ENCODE measurements at places on chromosomes 4 and X.

- no peak for DNase-seq
These were observed 265.5 kb upstream of the FTHL17 start for GRCh38 chrX:31337332-31337731.

DNA sequence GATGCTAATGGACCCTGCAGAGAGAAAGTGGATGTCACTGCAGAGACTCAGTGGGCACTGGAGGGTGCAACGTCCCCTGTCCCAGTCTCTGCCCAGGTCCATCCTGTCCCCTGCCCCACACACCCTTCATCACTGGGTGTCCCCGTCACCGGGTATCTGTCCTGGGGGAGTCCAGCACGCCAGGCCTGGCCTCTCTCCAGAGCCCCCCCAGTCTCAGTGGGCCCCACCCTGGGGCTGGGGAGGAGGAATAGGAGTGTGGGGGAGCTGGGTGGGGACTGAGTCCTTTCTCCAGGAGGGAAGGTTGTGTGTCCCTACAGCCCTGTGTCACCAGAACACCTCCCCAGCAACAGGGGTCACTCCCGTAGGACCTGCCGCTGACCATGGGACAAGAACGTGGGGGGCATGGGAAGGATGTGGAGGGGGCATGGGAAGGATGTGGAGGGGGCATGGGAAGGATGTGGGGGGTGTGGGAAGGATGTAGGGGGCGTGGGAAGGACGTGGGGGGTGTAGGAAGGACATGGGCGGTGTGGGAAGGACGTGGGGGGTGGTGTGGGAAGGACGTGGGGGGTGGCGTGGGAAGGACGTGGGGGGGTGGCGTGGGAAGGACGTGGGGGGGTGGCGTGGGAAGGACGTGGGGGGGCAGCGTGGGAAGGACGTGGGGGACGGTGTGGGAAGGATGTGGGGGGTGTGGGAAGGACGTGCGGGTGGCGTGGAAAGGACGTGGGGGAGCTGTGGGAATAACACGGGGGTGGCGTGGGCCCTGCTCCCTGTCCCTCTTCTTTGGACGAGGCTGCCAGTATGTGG is 21.0 kb upstream of the SPON2 start:
- DNase-seq, result peak; percentile 5

- DNase-seq, result no peak
These were observed 126.0 kb downstream of the PPP3CA start for GRCh38 chr4:101221294-101221693.

GRCh38 chr4:99642725-99643489 is 14.7 kb downstream of the C4orf54 start:
- no peak for DNase-seq

GRCh38 chrX:49884290-49884862 is 5.1 kb downstream of the USP27X start:
- peak; percentile 33 for DNase-seq

DNA sequence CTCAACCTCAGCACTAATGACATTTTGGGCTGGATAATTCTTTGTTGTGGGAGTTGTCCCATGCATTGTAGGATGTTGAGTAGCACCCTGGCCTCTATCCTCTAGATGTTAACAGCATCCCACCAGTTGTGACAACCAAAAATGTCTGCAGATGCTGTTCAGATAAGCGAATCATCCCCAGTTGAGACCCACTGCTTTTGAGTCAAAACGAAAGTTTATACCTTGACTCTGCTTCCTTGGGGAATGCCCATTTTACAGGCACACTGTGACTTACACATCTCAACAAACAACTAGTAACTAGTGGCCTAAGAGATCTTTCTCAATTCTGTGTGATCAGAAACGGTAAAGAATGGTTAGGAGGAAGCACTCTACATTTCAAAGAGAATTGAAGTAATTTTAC is 37.0 kb downstream of the SEPSECS start:
- no peak for DNase-seq

GRCh38 chrX:113726009-113726408 is 857.9 kb upstream of the HTR2C start:
- no peak for DNase-seq

- DNase-seq, result peak; percentile 70
These were observed 78.0 kb upstream of the DRD5 start for GRCh38 chr4:9703391-9703790.

GRCh38 chr4:132809298-132810032 is 339.6 kb upstream of the PCDH10 start:
- peak; percentile 29 for DNase-seq

DNA sequence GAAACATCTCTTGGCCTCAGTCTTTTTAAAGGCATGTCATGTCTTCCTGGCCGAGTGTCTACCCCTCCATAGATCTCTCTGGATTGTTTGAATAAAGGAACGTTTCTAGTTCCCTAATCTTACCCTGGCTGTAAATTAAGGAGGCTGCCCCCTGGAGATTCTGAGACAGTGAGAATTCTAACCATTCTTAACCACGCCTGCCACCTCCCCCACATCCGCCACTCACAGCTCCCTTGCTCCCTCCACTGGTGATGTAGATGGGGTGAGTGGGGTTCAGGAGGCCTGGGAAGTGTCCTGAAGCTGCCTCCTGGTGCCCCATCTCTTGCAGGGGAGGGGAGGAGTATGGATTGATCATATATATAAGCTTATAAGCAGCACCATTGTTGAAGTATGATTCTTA is 48.0 kb upstream of the TRIM2 start:
- peak; percentile 49 for DNase-seq

DNA sequence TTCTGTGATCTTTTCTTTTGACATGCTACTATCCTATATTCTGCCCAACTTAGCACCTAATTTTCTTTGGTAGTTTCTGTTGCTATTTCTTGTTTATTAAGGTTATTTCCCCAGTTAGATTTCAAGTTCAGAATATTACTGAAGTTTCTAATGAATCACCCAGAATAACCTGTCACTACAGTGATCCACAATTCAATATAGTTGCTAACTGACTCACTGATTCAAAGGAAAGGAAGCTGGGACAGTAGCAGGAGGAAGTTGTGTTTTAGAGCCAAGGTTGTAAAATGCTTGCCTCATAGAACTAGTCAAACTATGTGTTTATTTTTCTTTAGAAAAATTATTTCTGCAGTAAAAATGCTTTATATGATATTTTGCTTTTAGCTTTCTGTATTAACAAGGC is 37.4 kb downstream of the PAK3 start:
- DNase-seq, result no peak

- DNase-seq, result no peak
These were observed 144.8 kb downstream of the PAPSS1 start for GRCh38 chr4:107575243-107575642.

GRCh38 chr4:88747351-88747750 is 49.7 kb upstream of the NAP1L5 start:
- DNase-seq, result no peak

DNA sequence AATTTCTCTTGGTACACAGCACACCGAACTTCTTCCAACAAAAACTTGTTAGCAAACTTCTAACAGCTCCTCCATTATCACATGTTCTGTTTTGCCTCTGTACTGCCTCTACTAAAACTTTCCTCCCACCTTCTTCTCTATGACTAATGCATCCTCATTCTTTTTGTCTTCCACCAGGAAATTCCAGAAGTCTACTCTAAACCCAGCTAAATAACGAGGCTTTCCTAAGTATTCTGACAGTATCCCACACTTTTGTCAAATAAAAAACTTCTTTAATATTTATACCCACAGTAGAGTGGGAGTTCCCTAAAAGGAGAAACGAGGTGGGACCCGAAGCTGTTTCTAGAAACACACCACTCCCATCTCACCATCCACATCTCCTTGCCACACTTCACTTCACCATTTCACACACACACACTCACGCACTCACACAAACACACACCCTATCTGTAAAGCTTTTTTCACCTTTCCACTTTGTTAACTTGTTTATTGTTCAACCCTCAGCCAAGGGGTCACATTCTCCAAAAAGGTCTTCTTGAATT is 280.3 kb downstream of the ARAP2 start:
- DNase-seq, result no peak

GRCh38 chr4:1011666-1012033 is 224 bp downstream of the FGFRL1 start:
- peak; percentile 77 for DNase-seq

DNA sequence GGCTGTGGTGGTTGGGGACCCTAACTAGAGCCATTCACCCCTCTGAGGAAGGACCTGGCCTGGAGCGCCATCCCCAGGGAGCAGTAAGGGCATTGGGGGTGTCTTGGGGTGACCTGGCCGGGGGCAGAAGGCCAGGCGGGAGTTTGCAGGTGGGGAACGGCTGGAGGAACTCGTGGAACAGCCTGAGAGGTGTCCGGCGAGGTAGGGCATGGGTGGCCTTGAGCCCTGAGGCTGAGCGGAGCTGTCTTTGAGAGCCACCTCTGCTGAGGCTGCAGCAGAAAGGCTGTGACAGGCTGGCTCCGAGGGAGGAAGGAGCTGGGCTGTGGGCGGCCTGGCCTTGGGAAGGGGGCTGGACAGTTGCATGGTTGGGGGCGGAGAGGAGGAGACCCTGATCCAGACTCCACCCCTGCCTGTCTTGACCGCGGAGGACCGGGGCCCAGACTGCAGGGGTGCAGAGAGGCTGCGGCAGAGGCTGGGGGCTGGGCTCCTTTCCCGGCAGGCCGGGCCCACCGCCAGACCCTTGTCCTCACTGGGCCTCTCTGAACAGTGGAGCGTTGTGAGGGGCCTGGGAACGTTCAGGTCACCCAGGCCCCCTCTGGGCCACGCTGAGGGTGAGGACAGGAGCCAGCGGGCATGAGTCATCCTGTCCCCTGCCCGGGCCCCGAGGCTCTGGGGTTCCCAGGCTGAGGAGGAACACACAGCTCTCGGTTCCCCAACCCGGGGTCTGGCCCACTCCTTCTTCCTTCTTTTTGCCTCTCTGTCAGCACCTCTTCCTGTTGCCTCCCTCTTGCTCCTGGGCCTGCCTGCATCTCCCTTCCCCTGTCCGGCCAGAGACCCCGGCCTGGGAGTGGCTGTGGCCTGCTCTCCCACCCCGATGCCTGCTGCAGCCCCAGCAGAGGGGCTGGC is 8.1 kb downstream of the SH3BP2 start:
- peak; percentile 66 for DNase-seq

GRCh38 chr4:119246177-119246733 is 33.7 kb downstream of the USP53 start:
- no peak for DNase-seq

DNA sequence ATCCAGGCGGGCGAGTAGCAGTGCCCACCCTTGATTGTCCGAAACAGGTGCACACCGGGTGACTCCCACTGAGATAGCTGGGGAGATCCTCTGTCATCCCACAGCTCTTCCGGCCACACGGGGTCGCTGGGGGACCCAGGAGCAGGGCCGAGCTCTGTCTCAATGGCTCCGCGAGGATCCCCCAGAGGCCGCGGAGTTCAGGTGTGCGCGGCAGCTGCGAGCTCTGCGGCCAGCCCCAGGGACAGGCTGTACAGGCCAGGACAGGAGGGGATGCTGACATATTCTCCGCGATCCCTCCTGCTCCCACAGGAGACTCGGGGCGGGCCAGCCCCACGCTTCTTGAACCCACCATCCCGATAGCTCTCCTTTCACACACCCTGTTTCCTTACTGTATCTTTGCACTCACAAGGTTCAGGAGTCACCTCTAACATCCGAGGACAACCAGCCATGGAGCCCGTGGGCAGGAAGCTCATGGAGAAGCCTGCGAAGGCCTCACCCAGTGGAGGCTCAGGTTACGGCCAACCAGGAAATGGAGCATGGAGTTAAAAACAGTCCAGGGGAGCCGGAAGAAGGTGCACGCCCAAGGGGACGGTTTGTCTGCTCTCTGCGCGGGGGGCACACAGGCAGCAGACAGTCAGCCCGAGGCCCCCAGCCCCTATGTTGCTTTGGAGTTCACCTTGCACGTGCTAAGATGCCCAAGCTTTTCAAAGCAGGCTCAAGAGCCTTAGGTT is 77.9 kb upstream of the AMELX start:
- peak; percentile 31 for DNase-seq

DNA sequence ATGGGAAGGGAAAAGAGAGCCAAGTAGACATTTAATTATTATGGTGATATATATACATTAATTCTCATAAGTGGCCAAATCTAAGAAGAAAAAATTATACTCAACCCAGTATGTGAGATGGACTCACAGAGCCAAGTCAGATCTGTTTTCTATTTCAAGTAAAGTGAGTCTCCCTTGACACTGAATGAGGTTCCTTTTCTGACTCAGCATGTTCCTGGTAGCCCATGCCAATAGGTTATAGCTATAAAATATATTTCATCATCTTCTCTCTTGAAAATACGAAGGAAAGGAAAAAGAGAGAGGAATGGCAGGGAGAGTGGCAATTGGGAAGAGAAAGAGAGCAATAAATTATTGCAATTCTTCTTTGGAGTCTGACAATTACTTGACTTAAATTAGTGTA is 68.8 kb upstream of the GRIA2 start:
- no peak for DNase-seq

DNA sequence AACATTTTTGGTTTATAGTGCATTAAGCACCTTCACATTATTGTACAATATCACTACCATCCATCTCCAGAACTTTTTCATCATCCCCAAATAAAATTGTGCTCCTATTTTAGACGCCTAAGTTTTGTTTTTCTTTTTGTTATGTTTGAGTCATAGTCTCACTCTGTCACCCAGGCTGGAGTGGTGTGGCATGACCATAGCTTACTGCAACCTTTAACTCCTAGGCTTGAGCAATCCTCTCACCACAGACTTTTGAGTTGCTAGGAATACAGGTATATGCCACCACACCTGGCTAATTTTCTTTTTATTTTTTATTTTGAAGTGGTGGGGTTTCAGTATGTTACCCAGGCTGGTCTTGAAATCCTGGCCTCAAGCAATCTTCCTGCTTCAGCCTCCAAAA is 33.9 kb downstream of the PRSS12 start:
- DNase-seq, result no peak

DNA sequence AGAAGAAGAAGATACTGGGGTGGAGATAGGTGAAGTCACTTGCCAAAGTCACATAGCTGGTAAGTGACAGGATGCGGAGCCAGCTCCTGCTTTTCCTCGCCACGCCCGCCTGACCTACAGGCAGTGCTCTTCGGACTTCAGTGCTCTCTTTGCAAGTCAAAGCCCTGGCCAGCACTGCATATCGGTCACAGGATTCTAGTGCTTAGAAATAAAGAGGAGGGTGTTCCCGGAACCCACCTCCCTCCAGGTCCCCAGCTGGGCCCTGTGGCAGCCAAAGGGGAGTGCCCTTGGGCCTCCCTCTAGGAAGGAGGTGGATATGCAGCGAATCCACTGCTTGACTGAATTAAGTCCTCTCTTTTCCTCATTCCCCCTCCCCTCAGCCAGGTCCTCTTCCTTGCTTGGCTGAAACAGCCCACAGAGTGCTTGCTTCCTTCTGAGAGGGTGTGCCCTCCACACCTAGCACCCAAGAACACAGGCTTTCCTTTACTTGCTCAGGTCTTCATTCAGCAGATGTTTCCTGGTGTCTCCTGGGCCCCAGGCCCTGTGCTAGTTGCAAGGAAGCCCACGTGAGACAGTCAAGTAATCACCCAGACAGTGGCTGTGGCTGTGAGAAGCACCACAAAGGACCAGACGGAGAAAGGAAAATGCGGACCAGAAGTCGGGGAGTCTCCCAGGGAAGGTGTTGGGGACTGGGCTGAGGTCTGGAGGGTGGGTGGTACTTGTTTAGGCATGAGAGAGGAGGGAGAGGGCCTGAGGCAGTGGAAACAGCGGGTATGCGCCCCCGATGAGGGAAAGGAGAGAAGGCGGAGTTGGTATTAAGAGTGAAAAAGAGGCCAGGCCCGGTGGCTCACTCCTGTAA is 14.0 kb upstream of the HMGB3 start:
- DNase-seq, result peak; percentile 23

GRCh38 chr4:154455111-154455510 is 36.5 kb downstream of the DCHS2 start:
- no peak for DNase-seq

Measured in iPS-NIHi11 (cell line).